ENCODE measurements at places on chromosomes 7 and 10.

GRCh38 chr10:96511044-96511945 lies 2.4 kb downstream of the TLL2 start:
- DNase-seq, result peak; percentile 34

DNA sequence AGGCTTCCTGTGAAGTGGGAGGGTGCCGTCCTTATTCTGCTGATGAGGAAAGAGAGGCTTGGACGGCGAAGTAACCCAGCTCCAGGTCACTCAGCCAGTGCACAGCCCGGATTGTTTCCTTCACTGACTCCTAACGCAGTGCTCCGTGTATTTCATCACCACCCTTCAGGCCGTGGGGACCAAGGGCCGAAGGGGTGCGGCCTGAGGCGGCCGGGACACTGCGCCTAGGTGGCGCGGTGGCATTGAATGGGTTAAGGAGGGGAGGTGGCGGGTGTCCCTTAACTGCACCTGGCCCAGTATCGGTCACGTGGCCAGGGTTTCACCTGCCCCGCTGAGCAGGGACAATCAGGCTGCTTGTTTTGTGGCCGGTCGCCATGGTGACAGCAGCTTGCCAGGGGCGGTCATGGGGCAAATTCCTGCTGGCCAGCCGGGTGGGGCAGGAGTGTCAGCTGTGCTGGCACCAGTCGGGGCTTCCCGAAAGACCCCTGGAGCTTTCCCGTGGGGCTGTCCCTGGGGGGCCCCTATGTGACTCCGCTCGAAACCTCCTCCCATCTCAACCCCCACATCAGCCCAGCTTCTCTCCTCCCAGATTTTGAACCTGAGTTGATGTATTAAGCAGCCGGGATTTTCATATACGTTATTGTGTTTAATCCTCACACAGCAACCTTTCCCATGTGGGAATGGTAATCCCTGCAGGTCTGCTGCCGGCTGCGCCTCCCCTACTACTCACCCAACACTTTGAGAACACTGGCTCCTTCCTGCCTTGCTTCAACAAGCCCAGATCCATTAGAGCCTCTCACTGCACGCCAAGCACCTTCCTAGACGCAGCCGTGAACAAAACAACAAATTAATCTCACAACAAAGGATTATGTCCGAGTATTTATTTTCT lies 4.4 kb upstream of the ABHD11 start:
- DNase-seq, result no peak

DNA sequence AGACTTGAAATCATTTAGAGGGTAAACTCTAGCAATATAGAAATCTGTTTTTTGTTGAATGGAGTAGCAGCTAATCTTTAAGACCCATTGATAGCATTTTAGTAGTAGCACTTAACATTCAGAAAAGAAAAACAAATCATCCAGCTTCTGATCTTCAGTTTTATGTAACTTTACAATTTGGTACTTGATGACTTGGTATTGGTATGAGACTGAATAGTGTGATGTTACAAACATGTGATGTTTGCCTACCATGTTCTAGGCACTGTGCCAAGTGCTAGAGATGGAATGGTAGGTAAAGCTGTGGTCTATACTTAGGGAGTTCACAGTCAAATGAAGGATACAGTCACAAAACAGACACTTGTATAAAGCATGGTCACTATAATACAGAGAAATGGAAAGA lies 21.3 kb downstream of the ZEB1 start:
- no peak for DNase-seq

DNA sequence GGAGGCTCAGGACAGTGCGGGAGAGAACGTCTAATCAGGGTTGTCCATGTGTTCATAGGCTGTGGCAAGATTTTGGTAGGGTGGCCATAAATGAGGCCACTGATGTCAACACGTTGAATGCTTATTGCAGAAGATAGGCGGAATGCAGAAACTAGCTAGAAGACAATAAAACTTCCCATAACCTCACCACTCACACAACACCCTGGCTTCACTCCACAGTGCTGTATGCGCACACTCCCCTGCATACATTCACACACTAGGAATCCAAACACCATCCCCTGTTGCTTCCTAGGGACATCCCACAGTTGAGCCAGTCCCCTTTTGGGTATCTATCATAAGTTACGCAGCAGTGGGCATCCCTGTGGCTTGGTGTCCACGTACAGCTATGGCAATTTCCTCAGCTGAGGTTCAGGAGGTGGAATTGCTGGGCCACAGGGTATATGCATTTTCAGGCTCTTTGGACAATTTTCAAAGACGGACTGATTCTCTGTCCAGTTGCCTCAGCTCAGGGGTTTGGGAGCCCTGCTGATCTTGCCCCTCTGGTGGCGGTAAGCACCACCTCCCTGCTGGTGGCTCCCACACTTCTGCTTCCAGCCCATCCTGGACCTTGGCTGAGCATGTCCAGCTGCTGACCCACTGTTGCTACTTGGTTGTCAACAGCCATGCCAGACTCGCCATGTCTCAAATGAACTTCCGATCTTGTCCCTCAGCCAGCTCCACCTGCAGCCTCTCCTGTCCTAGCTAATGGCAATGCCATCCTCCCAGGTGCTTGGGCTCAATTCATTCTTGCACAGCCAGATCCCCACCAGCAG lies 36.4 kb downstream of the CDH23 start:
- no peak for DNase-seq

DNA sequence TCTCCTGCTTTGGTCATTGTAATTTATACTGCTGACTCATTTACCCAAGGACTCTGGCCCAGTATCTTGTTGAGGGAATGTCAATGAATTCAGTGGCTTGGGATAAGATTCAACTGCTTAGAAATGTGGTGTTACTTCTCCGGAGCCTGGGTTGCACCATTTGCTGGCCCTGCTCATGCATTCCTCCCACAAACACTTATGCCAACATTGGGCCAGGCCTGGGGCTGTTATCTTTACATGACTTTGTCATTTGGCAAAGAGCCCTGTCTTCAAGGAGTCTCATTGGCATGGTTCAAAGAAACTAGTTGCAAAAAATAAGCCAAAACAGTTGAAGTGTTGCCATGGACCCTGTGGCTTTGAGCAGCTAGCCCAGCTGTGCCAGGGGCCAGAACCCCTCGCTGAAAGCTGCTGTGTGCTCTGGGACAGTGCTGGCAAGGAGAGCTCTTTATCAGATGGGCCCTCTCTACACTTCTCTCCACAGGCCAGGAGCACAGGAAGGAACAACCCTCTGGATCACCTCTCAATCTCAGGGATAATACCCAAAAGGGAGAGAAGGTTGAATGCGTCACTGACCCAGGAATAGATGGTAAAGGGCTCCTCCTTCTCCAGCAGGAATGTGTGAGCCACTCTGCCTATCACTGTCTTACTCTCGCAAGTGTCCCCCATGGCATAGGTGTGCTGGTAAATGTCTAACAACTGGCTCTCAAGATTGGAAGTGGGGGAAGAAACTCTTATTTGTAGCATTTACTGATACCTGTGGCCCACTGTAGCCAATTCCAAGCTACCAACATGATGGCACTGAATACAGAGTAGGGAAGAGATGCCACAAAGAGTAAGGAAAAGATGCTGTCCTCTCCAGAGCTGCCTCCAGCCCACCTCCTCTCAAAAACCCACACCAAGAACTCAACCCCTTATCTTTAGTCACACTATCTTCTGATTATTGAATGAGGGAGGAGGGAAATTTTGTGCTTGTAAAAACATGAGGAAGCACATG lies 23.5 kb upstream of the PDE1C start:
- DNase-seq, result peak; percentile 98

DNA sequence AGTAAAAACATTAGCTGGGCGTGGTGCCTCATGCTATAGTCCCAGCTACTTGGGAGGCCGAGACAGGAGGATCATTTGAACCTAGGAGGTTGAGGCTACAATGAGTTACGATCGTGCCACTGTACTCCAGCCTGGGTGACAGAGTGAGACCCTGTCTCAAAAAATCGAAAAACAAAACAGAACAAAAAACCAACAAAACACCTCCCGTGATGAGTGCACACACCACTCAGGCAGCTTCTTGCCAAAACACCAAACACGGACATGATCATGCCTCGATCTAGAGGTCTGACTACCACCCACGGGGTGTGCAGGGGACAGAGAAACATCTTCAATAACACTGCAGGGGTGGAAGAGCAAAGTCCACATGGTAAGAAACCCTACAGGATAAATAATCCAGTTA lies 44.4 kb downstream of the AMZ1 start:
- DNase-seq, result no peak

DNA sequence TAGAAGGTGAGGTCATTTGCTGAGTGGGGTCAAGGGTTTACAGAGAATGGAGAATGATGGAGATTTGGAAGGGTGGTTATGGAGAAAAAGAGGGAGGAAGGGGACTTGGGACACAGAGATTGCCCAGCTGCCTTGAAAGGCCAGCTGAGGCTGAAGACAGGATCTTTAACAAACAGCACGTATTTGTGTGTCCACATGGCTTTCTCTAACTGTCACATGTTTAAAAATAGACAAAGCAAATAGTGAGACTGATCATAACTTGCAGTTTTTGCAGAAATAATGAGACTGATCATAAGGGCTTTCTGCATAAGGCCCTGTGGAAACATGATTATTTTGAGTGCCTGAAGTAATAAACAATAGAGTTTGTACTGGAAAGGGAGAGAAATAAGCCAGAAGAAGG lies 212.7 kb downstream of the HDAC9 start:
- DNase-seq, result no peak

GRCh38 chr7:47776335-47776734 lies 171.9 kb downstream of the PKD1L1 start:
- DNase-seq, result no peak

DNA sequence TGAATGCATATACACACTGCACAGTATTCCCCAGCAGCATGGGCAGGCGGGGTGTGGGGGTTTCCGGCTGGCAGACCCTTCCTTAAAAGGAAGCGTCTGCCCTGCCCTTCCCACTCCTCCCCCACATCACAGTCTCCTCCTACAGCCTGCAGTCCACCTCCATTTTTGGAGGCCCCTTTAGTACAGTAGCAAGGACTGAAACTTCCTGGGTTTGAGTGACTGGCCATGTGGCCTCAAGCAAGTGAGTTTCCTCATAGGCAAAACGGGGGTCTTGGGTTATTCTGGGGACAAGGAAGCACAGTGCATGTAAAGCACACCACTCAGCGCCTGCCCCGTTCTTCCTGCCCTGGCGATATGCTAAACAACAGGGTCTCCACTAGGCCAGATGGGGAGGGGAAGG lies 62.1 kb upstream of the COL13A1 start:
- DNase-seq, result no peak

DNA sequence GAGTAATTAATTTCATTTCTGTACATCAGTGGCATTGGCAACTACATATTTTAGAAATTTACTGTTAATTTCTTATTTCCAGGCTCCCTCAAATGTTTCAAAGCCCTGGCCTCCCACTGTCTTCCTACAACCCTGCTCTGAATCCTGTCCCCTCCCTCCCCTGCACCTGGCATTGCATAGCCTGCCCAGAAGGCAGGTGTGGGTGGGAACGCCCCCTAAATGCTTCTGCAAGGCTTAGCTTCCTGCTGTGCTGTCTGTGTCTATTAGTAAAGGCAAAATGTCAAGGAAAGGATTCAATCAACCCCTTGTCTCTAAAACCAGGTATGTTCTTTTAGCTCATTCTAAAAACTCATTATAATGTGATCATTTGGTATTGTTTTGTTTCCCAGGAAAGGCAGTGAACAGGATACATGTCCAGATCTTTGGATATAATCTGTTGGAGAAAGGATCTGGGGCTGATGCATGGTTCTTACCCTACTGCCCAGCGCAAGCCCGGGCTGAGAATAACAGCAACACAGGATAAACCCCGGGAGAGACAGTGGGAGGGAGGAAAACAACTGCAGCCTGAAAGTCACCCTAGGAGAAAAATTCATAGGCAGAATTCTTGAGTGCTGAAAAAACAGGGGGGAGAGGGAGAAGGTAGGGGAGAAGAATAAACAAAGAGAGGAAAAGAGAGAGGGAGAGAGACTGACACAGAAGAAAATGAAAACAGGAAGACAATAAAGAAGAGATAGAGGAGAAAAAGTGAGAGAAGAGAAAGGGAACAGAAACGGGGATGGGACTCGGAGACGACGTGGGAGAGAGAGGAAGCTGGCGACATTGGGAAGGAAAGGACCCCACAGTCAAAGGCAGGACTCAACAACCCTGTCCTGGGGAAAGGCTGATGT lies 589 bp downstream of the ZNF488 start:
- no peak for DNase-seq

DNA sequence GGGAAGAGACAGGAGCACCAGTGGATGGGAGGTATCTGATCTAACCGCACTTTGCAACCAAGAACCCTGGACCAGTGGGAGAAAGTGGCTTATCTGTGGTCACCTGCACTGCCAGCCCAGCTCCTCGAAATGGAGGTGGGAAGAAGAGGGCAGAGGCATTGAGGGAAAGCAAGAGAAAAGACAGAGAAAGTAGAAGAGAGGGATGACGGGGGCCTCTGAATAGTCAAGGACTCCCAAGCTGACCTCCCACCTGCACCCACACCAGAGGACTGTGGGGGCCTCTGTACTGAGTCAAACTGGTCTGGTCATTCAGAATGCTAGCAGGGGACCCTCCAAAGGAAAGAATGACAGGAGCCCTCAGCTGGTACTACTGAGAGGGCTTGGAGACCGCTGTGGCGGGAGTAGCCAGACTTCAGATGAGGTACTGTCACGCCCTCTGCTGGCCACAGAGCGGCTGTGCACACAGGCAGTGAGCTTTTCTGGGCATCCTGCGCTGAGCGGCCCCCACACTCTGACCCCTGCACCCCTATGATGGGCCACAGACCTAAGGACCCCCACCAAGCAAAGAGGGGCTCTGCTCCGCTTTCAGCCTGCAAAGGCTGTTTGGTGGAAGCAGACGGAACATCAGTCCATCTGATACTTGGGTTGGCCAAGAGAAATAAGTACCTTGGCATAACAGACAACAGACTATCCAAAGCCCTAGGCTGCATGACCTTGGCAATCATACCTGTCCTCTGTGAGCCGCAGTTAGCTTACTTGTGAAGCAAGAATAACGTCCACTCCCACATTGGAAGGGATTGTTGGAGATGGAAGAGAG lies 112.9 kb downstream of the COL13A1 start:
- DNase-seq, result peak; percentile 65

GRCh38 chr10:1155791-1156615 lies 99.8 kb downstream of the WDR37 start:
- no peak for DNase-seq

DNA sequence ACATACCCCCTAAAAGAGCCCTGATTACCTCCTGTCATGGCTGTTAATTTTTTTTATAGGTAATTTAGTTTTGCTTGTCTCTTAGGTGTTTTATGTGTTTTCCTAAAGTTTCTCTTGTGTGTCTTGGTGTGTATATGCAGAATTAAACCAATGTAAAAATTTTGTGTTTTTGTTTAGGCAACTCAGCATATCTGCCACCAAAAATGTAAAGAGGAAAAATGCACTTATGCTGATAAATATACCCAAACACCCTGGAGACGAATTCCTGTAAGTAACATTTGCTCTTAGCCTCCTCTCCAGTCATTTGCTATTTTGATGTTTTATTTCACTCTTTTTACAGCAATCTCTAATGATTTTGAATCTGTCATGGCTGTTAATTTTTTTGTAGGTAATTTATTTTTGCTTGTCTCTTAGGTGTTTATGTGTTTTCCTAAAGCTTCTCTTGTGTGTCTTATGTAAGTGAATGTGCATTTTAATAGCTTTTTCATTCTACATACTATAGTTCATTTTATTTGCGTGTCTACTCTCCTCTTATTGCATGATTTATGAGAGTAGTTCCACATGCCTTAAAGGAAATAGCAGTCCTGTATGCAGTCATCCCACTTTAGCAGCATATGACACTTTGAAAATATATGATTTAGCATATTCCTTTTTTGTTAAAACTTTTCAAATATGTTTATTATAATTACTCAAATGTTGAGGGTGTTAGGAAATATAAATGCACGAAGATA lies 149.2 kb downstream of the CCSER2 start:
- no peak for DNase-seq

Data from EL (cell line).